NCI-H1436 (cell line): ENCODE measurements at places on chromosomes 2 and 18.

DNA sequence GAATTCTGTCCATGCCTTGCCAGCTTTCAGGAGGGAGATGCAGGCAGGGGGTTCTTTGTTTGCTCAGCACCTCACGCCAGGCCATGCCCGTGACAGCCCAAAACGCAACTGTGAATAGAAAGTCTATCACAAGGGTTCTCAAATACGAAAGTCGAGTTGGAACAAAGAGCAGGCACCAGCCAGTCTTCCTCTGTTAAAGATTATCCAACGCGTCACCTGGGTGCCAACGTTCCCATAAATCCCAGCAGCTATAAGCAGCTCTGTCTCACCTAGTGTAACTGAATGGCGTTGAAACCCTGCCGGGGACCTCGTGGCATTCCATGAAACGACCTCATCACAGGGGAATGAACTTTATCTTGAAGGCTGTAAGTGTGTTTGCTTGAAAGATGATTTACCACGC lies 84.8 kb upstream of the GATA6 start:
- no peak for DNase-seq

DNA sequence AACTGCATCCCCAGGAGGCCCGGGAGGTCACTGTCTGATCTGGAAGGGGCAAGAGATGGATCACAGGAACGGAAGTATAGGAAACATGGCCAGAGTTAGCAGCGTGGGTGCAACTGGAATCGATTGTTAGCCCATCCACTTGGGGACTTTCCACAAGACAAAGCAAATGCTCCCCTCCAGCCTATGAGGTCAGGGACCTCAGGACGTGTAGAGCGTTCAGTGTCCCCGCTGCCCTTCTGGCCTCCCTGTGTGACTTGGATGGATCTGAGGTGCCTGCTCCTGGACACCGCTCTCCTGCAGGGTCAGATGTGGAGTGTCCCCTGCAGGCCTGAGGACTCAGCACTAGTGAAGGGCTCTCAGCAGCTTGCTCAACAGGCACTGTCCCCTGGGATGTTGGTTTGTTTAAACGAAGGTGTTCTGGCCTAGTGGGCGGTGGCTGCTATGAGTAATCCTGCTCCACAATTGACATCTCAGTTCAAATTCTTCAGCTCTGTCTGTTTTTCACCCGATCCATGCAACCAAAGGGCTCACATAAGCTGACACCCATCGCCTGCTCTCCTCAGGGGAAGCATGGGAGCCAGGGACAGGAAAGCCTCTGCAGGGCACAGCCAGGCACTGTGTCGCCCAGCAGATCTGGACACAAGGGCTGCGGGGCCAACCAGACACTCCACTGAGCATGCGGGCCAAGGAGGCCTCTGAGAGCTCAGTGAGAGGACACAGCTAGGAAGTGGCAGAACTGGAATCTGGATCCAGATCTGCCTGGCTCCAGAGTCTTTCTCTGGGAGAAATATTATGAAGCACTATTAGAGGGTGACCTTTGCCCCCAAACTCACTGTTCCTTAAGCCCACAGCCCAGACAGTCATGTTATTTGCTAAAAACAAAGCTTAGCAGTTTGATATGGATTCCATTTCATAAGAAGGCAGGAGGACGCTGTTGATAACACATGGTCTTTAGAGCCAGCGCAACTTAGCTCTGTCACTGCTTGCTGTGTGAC lies 78.5 kb downstream of the RHOB start:
- DNase-seq = peak; percentile 61

DNA sequence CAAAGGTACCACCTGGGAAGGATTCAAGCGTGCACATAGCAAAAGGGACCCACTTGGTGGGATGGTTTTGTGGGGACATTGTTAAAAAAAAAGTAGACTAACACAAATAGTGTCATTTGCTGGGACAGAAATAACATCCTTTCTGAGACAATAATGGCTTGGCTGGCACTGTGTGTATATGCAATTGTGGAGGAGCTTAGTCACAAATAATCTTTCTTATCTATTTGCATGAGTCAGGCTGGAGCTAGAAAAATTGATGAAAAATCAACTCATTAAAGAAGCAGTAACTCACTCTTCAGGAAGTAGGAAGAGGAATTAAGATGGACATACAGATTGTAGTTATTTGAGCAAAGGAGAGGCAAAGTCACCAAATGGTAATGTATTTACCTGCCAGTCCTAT lies 29.5 kb upstream of the ITGB6 start:
- no peak for DNase-seq

GRCh38 chr2:180781276-180781675 lies 199.1 kb upstream of the UBE2E3 start:
- no peak for DNase-seq

GRCh38 chr18:64202863-64203262 lies 54.0 kb upstream of the LINC00305 start:
- no peak for DNase-seq

GRCh38 chr2:95277246-95277906 lies 3.1 kb downstream of the PROM2 start:
- no peak for DNase-seq

DNA sequence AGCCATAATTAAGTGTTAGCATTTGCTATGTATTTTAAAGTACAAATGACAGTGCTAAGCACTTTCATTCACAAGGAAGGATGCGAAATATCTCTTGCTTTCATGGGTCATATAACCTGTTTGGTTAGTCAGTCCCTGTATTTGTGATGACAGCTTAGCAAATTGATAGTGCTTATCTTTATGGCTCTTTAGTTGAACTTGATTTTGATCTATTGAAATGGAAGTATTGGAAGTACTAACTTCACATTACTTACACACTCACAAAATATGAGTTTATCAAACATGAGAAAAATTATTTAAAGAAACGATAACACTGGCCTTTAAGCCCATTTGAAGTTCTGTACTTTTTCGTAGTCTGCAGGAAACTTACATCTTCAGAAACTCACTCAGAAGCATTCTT lies 97.4 kb upstream of the NEUROD1 start:
- DNase-seq = no peak
